ENCODE measurements at places on chromosomes 4 and X. TPM values are rescaled to one million over a fixed set of nuclear protein-coding genes. Genes with fewer than 3 reads are reported as not detected.

The ANKRD37 gene
- 3.1 TPM for total RNA-seq

- no peak for DNase-seq
Measured at GRCh38 chr4:189502841-189503435, 437.7 kb upstream of the FRG1 start.

DNA sequence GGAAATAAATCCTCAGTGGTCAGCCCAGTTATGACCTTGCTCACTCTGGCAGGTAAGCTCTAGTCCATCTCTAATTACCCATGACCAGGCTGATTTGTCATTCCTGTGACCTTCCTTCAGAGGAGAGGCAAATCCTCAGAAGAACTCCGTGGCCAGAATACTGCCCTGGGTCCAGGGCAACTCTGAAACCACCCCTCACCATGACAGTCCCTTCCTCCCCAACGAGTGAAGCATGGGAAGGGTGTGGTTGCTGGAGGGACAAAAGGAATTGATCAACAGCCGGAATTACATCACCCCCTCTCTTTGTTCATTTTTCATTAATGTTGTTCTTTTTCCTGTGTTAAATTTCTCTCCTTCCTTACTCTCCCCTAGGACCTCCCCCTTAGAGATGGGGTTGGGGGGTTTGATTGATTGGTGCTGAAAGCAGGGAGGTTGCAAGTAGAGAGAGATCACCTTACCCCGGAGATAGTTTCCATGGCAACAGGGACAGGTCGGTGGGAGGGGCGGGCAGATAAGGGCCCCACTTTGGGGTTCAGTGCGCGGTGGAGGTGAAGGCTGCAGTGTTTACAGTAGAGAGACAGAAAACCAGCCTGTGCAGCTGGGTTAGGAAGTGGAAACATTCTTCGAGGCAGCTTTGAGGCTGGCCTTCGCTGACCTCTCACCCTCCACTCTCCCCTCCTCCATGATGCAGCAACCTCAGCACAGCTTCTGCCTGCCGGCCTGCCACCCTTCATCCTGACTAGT, 647.4 kb downstream of the BCOR start:
- no peak for DNase-seq

GRCh38 chr4:147682755-147683154, 1.2 kb downstream of the PRMT9 start:
- no peak for DNase-seq

The XKRX gene
- not detected for total RNA-seq

Data from HFFc6 (cell line).